NCI-H774 (cell line): ENCODE measurements at places on chromosomes 7 and 10.

GRCh38 chr7:85392789-85393188, 205.9 kb upstream of the SEMA3D start:
- no peak for DNase-seq

GRCh38 chr7:92647652-92648051, 57.5 kb upstream of the FAM133B start:
- DNase-seq, result no peak

GRCh38 chr10:122029499-122030199, 40.7 kb downstream of the TACC2 start:
- DNase-seq, result no peak

DNA sequence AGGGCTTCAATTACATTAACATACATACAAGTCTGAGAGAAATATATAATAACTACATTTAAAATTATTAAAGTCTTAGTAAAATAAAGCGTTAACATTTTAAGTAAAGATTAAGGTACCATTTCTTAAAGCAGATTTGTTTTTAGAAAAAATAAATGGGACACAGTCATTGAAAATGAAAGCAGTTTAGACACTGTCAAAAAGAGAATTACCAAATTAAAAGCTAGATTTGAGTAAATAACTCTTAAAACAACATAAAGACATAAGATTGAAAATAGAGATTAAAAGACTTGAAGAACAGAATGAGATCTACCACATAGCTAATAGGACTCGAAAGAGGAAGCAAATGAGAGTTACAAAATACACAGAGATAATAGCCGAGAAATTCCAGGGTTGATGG, 562.2 kb upstream of the FOXK1 start:
- no peak for DNase-seq

DNA sequence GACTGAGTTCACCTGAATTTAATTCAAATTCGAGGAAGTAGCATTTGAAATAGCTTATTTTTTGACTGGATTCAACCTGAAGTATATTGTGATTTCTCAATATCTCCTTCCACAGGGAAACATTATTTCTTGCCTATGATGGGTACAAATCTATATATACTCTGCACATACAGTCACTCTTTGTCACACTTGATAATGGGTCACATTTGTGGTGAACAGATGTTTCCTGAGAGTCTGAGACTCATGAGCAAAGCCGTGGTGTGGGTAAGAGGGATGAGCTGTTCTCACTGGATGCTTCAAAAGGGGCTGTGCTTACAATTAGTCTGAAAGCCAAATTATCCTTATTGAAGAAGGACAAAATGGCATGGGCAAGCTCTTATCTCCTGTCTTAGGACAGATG, 18.0 kb upstream of the TBXAS1 start:
- no peak for DNase-seq

DNA sequence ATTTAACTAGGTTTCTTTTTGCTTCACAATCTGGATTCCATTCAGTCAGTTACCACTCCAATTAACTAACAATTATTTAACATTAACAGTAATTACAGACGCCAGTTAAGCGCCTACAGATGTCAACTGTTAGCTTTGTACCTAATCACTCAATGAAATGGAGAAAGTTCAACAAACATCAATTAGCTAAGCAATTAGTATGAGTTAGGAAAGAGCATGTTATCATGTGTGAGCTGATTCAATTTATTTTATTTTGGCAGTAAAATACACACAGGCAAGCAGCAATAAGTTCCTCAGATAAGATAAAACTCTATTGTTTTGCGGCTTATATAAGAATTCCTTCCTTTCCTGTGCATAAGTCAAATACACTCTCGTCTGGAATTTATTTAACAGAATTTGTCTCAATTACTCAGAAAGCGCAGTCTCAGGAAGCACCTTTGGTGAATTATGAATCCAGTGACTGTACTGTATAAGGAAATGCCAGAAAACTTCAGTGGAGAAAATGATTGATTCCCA, 427.1 kb upstream of the GALNT17 start:
- peak; percentile 74 for DNase-seq
